Right lobe of liver (tissue), 6 donors: ENCODE measurements at places on chromosomes 12 and 14. TPM values are rescaled to one million over a fixed set of nuclear protein-coding genes. Genes with fewer than 3 reads are reported as not detected.

DNA sequence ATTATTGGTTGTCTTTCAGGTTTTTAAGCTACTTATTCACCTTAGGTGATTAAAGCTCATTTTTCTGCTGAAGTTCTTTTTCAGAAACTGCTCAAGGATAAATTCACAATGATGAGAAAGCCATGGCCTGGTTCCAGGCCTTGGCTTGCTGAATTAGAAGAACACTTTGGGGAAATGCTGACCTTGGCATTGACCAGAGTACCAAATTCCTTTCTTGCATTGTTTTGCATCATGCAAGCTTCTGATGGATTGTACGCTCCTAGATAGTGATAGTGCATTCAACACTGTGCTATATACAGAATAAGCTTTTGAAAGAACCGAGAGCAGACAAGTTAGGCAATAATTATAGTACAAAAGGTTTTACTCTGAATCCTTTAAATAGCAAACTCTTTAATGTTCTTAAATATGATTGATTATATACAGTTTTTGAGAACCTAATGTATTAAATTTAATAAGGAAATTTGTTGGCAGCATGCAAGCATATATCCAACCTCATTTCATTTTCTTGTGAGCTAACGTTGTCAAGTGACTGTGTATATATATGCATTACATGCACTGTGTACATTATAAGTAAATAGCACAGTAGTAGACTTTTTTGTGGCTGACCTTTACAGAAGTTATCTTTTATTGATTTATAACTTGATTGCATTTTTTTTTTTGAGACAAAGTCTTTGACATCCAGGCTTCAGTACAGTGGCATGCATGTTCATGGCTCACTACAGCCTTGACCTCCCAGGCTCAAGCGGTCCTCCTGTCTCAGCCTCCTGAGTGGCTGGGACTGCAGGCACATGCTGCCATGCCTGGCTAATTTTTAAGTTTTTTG lies 99.2 kb downstream of the DIP2B start:
- no peak for DNase-seq

Gene KERA
- not detected for total RNA-seq

- DNase-seq: no peak
Observed at GRCh38 chr12:58459191-58459590, 461.1 kb downstream of the LRIG3 start.

DNA sequence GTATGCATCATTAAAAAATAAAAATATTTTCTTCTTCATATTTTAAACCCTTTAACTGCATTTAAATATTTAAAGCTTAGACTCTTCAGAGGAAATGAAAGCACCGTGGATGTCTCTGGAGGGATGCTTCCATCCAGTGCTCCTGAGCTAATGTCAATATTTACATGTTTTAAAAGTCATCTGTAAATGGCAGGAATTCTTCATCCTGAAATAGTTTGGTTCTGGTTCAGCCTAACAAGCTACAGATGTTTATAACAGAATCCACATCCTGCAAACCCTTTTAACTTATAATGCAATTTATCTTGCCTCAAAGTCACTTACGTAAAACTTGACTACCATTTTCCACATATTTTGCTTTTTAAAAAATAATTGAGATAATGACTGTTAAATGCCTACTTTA lies 1207.3 kb downstream of the SLC16A7 start:
- no peak for DNase-seq

Gene TOMM20L
- total RNA-seq: not detected
